M059J (cell line): ENCODE measurements at places on chromosomes 6 and 20.

DNA sequence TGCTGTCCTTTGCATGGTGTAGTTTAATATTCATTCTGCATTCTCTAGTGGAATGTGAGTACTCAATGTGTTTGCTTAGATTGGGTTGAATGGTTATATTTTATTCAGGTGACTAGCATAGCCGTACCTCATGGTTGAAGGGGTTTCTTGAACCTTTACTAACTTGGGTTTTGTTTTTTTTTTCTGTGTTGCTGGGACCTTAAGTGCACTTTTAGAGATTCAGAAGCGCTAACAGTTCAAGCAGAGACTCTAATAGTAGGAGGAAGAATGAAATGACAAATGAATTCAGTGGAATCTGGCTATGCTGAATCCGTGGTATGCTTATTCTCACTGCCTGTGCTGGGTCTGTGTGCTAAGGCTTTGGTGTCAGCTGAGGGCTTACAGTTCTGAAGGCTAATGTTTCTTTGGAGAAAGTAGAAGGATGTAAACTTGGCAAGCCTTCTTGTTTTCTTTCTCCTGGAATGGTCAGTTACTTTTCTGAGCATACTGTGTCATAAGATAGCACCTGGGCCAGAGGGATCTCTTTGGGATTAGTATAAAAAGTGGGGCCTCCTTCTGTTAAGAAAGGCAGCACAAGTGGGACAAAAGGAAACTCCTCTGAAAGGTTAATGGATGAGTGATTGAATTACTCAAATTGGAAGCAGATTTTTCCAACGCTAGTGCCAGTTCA, 28.7 kb downstream of the RNF144B start:
- DNase-seq = no peak

- peak; percentile 88 for DNase-seq
Observed at GRCh38 chr20:32681175-32682084, 7.7 kb upstream of the C20orf203 start.

GRCh38 chr6:84910906-84911607, 146.7 kb upstream of the TBX18 start:
- no peak for DNase-seq

GRCh38 chr6:158611541-158612370, 32.8 kb downstream of the DYNLT1 start:
- DNase-seq = no peak

GRCh38 chr20:51178153-51178552, 155.2 kb upstream of the KCNG1 start:
- DNase-seq = no peak

GRCh38 chr6:3754776-3755175, 3.3 kb upstream of the PXDC1 start:
- DNase-seq = no peak

DNA sequence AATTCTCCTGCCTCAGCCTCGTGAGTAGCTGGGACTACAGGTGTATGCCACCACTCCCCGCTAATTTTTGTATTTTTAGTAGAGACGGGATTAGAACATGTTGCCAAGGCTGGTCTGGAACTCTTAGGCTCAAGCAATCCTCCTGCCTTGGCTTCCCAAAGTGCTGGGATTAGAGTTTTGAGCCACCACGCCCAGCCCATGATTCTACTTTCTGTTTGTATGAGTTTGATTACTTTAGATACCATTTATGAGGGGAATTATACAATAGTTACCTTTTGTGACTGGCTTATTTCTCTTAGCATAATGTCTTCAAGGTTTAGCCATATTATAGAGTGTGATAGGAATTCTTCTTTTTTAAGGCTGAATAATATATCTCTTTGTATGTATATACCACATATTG, 555.4 kb upstream of the FLRT3 start:
- no peak for DNase-seq

DNA sequence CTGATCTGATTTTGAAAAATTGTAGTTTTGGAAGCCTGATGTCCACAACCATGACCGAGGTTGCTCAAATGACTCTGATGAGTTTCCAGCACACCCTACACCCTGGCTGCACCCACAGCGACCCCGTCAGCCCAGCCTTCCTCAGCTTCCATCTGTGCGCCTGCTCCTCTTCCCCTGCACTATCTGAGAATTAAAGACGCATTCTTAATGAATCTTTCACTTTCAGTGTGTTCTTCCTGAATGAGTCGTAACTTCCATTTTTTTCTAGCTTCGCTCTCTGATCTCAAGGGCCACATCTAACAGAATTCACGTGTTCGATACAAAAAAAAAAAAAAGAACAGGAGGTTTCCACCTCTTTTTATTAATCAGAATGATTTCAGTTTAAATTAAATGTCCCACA, 21.3 kb upstream of the RREB1 start:
- peak; percentile 51 for DNase-seq

DNA sequence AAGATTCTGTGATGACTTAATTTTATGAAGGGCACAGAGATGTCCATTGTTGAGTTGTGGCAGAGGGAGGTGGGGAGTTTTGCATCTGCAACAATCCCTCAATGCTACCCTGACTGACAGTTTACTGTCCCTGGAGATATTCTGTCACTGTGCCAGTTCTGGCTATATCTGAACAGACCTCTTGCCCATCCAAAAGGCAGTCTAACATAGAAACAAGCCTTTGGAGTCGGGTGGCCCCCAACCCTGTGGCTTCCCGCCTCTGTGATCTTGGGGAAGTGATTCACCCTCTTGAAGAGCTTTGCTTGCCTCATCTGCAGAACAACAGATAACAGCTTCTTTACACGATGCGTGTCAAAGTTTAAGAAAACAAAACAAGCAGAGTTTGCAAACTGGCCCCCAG, 3.8 kb upstream of the E2F1 start:
- DNase-seq = peak; percentile 61

DNA sequence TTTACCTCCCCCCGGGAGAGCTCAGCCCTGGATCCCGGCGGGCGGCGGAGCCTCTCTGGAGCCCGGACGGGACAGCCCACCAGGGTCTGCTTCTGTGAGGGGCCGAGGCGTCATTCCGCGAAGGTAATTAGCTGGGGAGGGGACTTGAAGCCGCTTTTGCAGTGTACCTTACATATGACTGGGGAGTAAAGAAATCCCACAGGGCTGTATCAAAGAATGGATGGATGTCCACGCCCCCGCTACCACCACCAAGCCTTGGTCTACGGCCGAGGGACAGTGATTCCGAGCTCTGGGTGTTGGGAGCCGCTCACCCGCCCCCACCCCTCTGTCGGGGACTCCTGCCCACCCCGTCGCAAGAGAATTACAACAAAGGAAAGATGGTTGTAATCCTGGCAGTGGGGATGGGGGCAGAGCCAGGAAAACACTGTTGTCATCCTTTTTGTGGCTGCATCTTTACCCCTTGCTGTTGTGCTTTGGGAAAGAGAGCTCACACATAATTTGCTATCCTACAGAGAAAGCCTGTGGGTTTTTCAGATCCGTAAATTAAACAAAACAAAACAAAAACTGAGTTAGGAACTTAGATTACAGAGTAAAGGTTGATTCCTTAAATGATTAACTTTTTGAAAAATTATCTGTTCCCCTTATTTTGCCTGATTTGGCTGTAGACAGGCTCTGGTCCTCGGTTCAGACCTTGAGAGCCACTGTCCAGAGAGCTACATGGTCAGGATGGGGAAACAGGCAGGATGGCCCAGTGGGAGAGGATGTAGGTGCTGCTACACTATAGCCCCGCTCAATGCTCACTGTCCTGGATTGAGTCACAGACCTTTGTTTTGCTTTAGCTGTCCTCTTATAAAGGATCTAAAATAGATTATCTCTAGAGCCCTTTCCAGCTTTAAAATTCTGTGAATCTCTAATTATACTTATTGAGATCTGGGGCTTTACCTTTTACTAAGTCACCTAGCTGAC, 997 bp upstream of the FBXO30 start:
- DNase-seq = peak; percentile 49

DNA sequence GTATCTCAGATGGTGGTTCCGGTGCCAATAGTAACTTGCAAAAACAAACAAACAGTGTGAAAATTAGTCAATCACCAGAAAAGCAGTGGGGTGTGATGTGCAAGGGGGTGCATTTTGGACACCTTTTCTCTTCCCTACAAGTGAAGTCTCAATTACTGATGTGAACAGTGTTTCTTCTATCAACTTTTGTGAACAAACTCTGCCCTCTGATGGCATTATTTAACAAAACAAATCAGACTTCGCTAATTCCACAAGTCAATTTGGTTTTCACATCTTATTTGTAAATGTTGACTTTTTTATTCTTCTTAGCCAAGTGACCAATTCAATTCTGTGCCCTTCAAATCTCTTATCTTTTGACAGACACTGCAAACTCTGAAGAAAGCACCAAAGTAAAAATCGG, 212.2 kb downstream of the UST start:
- no peak for DNase-seq

GRCh38 chr6:75143191-75143590, 62.7 kb downstream of the COL12A1 start:
- peak; percentile 39 for DNase-seq

DNA sequence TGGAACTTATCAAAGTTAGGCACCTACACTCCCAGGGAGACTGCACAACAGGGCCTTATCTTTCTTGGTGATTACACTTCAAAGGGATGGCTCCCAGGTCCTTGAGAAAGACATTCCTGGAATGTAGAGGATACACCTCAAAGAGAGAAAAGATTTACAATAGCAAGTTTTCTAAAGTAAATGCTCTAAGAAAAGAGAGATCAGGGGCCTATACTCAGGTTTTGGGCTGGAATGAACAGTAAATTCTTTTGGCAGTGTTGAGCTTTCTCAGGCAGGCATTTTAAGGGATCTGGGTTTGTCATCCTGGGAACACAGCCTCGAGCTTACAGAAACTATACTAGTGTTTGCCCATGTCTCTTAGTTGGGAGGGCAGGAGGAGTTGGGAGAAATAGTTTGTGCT, 31.7 kb upstream of the ME1 start:
- no peak for DNase-seq

- peak; percentile 77 for DNase-seq
Observed at GRCh38 chr20:49821870-49822331, 9.3 kb downstream of the SLC9A8 start.

- DNase-seq = no peak
Observed at GRCh38 chr6:19605624-19606023, 231.5 kb upstream of the ID4 start.

DNA sequence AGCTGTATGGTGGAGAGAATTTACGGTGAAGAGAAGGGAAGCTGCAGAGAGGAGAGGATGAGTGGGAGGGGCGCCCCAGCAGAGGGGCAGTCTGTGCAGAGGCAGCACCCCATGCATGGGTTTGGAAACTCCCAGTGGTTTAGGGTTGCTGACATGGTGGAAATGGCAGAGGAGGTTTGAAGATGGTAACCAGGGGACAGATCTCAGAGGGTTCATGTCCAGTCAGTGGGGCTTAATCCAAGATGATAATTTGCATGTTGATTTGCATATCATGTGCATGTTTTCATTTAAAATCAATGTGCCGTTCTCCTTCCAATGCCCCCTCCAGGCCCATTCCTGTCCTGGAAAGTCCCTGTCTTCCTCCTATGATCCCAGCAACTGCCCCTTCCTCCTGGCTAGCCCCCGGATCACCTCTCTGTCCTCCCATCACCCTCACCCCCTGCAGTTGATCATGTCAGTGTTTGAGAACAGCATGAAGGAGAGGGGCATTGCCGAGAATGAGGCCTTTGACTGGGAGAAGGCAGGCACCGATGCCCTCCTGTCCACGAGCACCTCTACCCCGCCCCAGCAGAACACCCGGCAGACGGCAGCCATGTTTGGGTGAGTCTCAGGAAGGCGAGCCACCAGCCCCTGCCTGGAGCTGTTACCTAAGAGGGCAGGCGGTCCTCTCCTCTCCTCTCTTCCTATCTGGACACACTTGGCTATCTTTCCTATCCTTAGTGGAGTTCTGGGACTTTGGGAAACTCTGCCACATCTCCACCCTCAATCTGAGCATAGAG, 14.3 kb downstream of the TTBK1 start:
- no peak for DNase-seq

DNA sequence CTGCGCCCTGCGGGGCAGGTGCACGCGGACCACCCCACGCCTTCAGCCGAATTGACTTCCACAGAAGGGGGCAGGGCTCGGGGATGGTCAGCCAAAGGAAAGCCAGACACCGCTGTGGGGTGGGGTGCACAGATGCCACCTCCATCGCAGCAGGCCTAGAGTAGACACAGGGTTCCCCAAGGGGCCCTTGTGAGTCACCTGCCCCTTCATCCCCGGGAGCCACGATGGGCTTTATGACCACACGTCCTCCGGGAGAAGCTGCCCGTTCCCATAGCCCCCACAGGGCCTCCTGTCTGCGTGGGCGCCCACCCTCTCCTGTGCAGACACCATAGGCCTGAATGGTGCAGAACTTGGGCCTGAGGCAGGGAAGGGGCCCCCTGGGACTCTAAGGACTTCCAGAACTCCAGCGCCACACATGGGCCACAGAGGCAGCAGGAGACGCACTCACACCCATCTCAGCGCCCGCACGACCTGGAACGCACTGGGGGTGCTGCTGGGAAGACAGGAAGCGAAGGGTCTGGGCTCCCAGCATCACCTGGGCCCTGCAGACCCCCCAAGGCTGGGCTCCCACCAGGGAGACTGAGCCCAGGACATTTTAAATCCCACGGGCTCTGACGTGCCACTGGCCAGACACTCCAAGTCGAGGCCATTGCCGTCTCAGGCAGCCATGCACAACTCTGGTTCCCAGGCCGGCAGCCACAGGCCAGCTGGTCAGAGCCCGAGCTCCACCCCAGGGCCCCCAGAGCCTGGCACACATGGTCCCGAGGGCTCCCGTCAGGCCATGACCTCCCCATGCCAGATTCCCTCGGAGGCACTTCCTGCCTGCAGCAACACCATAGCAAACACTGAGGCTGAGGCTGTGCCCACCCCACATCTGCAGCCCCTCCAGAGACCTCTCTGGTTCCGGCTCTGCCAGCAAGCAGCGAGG, 134.2 kb downstream of the DLL1 start:
- no peak for DNase-seq

- peak; percentile 40 for DNase-seq
Observed at GRCh38 chr20:56249244-56249955, 868 bp downstream of the MC3R start.

DNA sequence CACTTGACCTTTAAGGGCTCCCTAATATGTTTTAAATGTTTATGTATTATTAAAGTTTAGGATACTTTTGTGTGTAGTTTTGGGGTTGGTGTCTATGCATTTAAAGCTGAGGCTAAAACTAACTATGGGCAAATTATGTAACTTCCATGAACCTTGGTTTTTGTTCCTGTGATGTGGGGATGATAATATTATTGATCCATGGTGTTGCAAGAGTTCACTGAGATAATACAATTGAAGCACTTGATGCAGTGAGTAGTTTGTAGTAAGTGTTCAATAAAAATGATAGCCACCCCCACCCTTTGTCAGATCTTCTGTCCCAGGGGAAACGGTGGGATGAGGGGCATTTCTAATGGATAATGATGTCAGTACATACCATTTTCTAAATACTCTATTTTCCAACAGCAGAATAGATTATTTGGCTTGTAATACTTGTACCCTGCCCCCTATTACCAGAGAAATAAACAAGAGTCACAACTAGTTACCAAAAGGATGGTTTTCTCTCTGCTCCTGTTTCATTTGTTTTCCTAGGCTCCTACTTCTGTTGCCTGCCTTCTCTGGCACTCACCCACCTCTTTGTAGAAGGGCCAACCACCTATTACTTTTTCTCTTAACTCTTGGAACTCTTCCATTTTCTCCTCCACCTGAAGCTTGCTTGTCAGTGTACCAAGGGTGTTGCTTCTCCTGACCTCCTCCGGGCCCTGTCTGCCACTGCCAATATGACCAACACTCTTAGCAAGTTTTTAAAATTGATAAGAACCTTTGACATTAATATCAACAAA, 97.9 kb downstream of the RCAN2 start:
- DNase-seq = no peak
